H54 (cell line): ENCODE measurements at places on chromosomes 12 and 14.

- no peak for DNase-seq
These were observed 111.0 kb upstream of the LHX5 start for GRCh38 chr12:113582521-113583218.

DNA sequence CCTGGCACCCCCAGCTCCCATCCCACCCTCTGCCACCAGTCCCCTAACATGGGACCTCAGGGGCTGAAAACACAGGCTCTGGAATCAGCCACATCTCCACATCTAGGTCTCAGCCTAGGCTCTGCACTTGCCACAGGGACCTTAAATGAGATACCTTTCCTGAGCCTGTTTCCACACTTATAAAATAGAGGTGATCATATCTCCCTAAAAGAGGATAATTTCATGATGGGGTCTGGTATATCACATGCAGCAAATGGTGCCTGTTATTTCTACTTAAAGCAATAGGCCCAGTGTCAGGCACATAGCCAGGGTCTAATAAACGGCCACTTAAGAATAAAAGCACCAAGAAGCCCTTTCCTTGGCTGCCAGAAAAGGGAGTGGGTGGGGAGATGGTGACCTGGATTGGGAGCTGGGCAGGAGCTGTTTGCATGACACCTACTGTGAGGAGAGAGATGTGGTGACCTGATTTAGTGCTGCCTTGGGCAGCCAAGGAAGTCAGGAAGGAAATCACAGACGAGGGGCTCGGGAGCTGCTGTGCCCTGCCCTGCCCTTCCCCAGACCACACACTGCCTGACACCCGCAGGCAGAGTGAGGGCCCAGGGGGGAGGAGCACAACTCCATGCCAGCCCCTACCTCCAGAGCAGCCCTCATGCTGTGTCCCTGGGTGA, 71.2 kb downstream of the IRF2BPL start:
- DNase-seq, result no peak

GRCh38 chr12:4215229-4216186, 58.1 kb upstream of the CCND2 start:
- DNase-seq, result no peak

GRCh38 chr12:107522692-107523477, 162.7 kb upstream of the PWP1 start:
- DNase-seq, result no peak

DNA sequence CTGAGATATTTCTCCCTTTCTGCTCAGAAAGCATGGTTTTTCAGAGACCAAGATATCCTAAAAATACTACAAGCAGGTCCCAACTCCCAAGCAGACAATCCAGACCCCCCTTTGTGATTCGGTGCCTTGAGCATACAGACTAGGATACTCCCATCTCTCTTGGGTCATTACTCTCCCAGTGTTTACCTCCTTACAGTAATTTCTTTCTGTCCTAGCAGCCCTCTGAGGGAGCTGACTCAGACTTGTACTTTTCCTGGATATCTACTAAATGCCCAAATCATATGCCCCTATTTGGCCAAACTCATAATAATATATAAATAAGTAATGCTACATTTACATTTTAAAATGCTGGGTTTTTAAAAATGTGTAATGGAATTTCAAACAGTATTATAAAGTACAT, 355.6 kb downstream of the LRIG3 start:
- DNase-seq, result no peak

- no peak for DNase-seq
These were observed 1.7 kb downstream of the CYP27B1 start for GRCh38 chr12:57765003-57765697.

DNA sequence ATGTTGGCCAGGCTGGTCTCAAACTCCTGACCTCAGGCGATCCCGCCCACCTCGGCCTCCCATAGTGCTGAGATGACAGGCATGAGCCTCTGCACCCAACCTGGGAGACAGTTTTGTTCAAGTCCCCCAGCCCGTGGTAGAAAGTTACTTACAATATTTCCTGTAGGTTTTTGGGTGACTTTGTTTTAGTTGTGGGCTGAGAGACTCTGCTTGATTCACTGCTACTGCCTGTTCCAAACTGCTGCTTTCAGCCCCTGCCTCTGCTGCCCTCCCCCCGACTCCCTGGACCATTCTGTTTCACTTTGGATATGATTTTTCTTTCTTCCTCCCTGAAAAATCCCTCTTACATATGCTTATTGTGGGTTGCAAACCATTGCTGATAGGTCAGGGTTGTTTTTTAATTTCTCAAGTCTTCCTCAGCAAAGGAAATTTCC, 13.4 kb upstream of the PCNX1 start:
- DNase-seq, result no peak

DNA sequence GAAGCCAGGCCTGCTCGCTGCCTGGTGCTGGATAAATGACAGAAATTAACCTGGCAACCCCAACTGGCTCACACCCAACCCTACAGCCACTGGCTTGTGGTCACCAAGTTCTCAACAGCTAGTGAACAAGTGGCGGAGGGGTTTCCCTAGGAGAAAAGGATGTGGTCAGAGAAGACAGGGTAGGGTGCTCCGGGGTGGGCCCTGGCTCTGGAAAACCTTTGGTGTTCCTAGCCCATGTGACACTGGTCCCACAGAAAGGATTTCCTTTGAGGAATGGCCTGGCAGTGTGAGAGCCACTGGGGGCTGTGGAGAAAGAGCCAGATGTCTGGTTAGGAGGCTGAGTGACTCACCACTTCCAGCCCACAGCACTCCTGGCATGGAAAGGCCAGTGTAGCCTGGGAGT, 8.7 kb downstream of the SYNE3 start:
- DNase-seq, result peak; percentile 79

DNA sequence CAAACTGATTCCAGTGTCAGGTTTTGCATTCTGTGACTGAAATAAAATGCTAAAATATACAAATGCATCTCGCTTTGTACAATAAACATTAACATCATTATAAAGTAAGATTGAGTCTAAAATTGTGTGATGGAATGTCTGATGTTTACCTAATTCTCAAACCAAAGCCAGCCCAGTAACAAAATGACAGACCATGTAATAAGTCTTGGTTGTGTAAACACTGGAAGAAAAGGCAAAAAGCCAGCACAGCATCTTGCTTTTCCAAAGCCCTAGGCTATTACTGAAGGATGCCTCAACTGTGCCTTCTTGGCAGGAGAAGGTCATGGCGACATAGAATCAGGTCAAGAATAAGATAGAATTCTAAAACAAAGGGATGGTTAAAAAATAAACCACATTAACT, 169.6 kb downstream of the EGLN3 start:
- DNase-seq, result no peak

GRCh38 chr12:75722714-75723200, 211.3 kb upstream of the KRR1 start:
- peak; percentile 13 for DNase-seq

DNA sequence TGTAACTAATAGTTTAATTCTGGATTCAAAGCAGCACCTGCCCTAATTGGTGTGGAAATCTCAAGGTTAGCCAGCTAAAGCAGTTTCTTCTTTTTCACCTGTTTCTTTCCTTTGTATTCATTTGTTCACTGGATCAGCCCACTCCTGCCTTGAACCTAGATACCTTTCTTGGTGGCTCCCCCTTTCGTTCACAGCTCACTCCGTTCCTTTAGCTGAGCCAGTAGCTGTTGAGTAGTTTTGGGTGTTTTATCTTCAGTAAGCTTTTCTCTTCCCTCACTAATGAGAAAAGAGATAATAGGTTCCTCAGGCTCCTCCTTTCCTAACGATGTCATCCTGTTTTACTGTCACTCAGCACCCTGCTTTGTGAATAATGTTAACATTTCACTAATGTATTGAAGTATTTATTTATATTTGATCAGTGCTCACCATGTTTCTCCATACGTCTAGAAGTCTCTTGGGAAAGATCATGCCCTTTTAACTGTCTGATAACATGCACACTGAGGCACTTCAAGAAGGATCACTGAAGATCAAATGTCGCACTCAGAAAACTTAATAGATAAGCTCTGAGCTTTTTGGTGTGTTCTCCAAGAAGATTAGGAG, 121.1 kb downstream of the TGFB3 start:
- DNase-seq, result no peak
